ENCODE measurements at places on chromosomes 3 and 15. TPM values are rescaled to one million over a fixed set of nuclear protein-coding genes. Genes with fewer than 3 reads are reported as not detected.

The ROPN1 gene
- total RNA-seq, result not detected

The CAMK2N2 gene
- total RNA-seq, result not detected

The MCF2L2 gene
- 0.67 TPM for total RNA-seq

The XIRP1 gene
- not detected for total RNA-seq

The CYP19A1 gene
- 1.8 TPM for total RNA-seq

The COL7A1 gene
- total RNA-seq, result 1.7 TPM

The TMEM108 gene
- 3.7 TPM for total RNA-seq

The SLC28A1 gene
- not detected for total RNA-seq

The CEP19 gene
- total RNA-seq, result 4.4 TPM

The EHHADH gene
- 5.4 TPM for total RNA-seq

The CASR gene
- not detected for total RNA-seq

The MESP2 gene
- total RNA-seq, result not detected

All from gastroesophageal sphincter (tissue), 4 donors.